ENCODE measurements at places on chromosomes 2 and 18. TPM values are rescaled to one million over a fixed set of nuclear protein-coding genes. Genes with fewer than 3 reads are reported as not detected.

DNA sequence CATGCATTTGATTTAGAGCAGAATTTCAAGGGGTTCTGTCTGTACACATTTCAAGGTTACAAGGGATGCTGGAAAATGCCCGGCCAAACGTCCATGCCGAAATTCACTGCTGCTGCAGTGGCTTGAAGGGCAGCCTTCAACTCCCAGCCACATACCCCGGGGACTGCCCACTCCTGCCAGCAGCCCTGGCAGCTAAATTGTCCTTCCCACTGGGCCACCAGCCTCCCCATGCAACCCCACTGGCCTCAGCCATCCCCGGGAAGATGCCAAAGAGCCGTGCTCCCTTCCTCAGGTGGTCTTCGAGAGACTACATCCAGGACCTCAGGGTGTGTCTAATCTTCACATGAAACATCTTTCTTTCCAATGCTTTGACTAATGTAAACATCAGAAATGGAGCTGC lies 478.7 kb upstream of the MYT1L start:
- no peak for DNase-seq

DNA sequence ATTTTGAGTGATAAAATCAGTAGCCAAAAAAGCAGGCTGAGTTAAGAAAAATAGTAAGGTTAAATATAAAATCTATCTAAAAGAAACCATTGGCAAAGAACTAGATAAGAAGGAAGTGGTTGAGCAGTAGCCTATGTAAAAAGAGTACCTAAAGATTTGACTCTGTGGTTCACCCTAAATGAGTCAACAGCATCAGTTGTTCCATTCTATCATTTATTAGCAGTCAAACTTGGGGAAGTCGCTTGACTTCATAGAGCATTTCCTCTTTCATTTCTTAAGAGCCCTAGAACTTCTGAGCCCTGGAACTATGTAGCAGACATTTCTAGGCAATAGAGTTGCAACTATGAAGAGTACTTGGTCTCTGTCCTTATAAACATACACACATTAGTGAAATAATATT lies 381.7 kb downstream of the NUP35 start:
- no peak for DNase-seq

DNA sequence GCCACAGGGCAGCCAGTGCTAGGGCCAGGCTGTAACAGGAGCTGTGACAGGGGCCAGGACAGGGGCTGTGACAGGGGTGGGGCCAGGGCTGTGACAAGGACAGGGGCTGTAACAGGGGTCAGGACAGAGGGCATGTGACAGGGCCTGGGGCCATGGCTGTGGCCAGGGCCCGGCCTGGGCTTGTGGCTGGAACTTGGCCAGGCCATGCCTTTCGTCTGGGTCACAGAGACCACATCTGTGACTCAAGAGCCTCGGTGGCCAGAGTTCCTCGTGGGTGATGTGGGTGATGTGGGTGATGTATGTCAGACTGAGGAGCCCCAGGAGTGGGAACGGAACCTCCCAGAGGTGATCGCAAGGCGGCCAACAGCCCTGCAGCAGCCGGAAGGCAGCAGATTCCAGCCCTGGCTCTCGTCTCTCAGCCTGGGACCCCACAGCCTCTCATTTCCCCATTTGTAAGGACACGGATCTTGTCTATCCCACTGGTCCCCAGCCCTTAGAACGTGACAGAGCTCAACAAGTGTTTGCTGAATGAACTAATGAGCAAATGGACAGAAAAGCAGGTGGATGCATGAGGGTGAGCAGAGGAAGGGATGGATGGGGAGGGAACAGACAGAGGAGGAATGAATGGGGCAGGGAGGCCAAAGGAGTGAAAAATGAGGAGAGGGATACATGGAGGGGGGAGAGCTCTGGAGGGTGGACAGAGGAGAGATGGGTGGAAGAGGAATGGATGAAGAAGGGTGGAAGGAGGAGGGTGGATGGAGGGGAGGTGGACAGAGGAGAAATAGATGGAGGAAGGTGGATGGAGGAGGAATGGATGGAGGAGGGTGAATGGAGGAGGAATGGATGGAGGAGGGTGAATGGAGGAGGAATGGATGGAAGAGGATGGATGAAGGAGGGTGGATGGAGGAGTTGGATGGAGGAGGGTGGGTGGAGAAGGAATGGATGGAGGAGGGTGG lies 17.3 kb downstream of the ESPNL start:
- DNase-seq, result no peak

- peak; percentile 29 for DNase-seq
Observed at GRCh38 chr2:217256251-217256650, 396.4 kb upstream of the TNP1 start.

- peak; percentile 96 for DNase-seq
Observed at GRCh38 chr2:67650291-67651133, 253.4 kb downstream of the ETAA1 start.

DNA sequence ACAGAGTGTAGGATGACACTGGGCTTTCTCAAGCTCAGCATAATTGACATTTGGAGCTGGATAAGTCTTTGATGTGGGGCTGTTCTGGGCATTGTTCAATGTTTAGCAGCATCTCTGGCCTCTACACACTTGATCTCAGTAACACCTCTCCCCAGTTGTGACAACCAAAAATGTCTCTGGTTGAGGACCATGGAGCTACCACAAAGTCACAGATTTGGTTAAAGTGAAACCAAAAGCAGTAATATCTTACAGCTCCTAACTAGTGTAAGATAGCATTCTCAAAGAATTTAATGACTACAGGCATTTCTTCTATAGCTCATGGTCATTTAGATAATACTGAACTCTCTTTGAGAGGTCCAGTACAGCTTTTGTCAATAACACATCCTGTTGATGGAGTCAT lies 23.4 kb upstream of the PAX3 start:
- DNase-seq, result no peak

GRCh38 chr2:199581935-199582360 lies 124.2 kb upstream of the SATB2 start:
- no peak for DNase-seq

DNA sequence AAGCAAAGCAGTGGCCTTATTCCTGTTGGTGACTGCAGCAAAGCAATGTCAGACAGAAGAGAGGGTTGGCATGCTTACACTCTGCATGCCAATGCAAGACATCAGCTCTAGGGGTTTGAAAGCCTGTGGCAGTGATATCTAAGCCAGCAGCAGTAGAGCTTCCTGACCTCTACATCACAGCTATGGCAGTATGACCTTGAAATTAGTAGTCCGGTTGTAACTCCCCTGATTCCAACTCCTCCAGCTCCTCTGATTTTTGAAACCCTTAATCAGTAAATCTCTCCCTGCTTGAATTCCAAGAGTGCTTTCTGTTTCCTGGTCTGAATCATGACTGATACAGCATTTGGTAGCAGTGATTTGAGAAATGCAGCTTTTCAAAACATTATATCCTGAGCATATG lies 60.0 kb upstream of the LRP1B start:
- peak; percentile 14 for DNase-seq

DNA sequence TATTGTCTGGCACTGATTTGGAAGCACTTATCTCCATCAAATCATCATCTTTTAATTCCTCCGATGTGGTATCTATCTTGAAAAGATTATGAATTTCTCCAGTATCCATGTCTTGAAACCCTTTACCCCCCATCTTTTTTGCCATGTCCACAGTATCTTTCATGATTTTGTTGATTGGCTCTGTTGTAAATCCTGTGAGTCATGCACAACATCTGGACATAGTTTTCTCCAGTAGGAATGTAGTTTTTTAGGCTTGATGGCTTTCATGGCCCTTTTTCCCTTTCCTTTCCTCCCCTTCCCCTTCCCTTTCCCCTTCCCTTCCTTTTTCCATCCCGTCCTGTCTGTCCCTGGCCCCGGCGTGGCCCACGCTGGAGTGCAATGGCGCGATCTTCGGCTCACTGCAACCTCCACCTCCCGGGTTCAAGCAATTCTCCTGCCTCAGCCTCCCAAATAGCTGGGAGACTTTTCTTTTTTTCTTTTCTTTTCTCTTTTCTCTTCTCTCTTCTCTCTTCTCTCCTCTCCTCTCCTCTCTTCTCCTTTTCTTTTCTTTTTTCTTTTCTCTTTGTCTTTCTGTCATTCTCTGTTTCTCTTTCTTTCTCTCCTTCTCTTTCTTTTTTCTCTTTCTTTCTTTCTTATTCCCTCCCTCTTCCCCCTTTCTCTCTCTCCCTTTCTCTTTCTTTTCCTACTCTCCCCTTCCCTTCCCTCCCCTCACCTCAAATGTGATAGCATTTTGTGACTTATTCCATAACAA lies 18.4 kb upstream of the ZNF638 start:
- no peak for DNase-seq

GRCh38 chr2:138779406-138779780 lies 797 bp downstream of the NXPH2 start:
- peak; percentile 51 for DNase-seq

IL1B gene
- total RNA-seq, result 2.1 TPM

- DNase-seq, result no peak
Observed at GRCh38 chr2:120508567-120509041, 162.7 kb downstream of the INHBB start.

- DNase-seq, result no peak
Observed at GRCh38 chr18:69935319-69936190, 12.1 kb downstream of the CD226 start.

FOSL2 gene
- 5.3 TPM for total RNA-seq

DNA sequence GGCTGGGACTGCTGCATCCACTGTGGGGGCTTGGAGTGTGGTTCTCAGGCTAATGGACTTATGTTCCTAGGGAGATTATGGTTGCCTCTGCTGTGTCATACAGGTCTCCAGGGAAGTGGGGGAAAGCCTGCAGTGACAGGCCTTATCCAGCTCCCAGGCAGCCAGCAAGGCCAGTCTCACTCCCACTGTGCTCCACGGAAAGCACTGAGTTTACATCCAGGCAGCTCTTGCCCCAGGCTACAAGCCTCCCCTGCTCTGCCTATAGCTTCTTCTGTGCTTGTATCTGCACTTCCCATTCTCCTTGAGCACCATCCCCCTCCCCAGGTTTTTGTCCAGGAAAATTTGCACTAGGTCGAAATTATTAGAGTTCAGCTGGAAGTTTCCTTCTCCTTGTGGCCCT lies 231.9 kb downstream of the ZRANB3 start:
- DNase-seq, result peak; percentile 23

TRIM54 gene
- 2.2 TPM for total RNA-seq

STPG4 gene
- 0.75 TPM for total RNA-seq

KLHL41 gene
- total RNA-seq, result 0.63 TPM

DNA sequence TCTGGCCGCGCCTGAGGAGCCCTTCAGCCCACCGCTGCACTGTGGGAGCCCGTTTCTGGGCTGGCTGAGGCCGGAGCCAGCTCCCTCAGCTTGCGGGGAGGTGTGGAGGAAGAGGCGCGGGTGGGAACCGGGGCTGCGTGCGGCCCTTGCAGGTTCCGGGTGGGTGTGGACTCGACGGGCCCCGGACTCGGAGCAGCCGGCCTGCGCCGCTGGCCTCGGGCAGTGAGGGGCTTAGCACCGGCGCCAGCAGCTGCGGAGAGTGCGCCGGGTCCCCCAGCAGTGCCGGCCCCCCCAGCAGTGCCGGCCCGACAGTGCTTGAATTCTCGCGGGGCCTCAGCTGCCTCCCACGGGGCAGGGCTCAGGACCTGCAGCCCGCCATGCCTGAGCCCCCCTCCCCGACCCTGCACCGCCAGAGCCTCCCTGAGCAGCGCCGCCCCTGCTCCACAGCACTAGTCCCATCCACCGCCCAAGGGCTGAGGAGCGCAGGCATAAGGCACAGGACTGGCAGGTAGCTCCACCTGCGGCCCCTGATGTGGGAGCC lies 534.2 kb downstream of the ZNF804A start:
- DNase-seq, result no peak

GRCh38 chr2:219469186-219469724 lies 29.4 kb upstream of the GMPPA start:
- no peak for DNase-seq

AFF3 gene
- total RNA-seq, result not detected

DNA sequence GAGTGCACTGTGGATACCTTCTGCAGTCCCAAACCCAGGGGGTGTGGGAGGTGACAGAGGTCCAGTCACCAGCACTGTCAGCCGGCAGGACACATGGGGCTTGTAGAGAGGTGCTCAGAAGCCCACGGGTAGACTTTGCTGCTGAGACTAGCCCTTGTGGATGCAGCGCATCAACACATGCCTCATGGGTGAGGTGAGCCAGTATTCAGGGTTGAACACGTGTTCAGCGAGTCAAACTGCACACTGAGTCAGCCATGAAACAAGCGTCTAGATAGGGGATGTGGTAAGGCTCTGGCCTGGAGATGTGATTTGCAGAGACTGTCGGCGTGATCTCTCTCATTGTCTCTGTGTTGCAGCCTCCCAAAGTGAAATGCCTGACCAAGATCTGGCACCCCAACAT lies 35.8 kb upstream of the SCLY start:
- DNase-seq, result no peak

GRCh38 chr2:39991298-39991697 lies 212.2 kb upstream of the THUMPD2 start:
- no peak for DNase-seq

GRCh38 chr2:209476367-209477208 lies 52.7 kb downstream of the MAP2 start:
- peak; percentile 93 for DNase-seq

DNA sequence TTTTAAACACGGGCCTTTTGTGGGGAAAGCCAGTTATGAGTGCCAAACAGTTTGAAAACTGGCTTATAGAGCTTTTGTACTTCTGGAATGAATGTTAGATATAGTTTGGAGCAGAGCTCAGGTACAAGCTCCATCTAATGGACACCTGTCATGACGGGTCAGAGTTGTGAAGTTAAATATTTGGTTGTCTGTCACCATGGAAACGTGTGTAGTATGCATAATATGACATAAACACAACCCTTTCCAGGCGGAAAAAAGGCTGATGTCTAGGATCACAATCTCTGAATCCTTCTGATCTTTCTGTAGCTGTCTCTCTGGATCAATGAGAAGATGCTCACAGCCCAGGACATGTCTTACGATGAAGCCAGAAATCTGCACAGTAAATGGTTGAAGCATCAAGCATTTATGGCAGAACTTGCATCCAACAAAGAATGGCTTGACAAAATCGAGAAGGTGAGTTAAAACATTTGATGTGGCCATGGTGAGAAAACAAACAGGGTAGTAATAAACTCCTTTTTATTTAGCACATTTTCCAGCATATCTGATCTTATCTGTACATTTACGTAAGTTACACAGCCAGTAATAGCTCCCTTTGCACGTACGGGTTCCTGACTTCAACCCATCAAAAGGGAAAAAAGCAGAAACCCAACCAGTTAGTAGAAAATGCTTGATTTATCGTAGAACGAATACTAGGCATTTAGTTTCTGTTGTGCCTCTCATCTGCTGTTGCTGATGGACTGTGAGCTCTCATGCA lies 80.6 kb upstream of the EML6 start:
- no peak for DNase-seq

DNA sequence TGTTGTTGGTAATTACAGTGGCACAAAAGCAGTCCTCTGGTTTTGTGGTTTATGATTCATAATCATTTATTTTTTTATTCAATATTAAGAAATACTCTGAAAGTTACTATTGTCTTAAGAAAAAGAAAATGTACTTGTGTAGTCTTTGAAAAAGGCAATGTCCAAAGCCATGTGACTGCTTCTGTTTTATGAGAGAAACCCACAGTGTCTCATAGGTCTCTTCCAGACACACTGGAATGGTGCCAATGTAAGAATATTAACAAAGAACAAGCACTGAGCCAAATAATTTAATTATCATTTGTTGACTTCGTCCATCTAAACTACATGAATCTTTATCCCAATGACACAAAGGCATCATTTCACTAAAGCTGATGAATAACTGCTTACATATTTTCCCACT lies 62.5 kb downstream of the RPRM start:
- no peak for DNase-seq
